Natural killer cell (primary cell): ENCODE measurements at places on chromosomes 6 and 20. TPM values are rescaled to one million over a fixed set of nuclear protein-coding genes. Genes with fewer than 3 reads are reported as not detected.

The SEL1L2 gene
- total RNA-seq, result not detected

- no peak for DNase-seq
Observed at GRCh38 chr20:29306390-29307072, 1950.9 kb upstream of the DEFB115 start.

DNA sequence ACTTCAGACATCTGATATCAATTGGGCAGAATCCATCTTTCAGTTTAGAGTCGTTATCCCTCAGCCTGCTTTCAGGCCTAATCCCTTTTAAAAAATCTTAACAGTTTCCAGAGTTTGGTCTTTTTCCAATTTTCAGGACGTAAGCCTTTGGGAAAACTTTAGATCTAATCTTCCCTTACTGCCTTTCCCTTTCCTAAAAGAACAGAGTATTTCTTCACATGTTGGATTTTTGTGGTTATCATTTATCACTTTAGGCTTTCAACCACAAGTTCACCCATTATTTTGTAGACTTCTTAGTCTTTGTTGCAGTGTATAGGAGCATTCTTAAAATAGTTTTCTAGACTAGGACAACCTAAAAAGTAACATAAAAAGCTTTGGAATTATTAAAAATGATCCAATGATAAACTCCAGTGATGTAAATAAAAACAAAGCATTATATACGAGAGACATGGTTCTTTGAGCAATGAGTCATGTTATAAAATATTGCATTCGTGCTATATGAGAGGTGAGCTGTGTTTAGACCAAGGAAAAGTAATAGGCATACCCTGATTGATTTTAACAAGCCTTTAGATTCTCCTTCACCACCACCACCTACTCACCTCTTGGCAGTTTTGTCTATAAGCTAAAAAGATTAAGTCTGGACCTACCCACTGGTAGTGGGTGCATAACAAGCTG lies 90.4 kb upstream of the MCHR2 start:
- no peak for DNase-seq

The HLA-DRA gene
- 160 TPM for total RNA-seq

The SOD2 gene
- total RNA-seq, result 81.3 TPM

The SNAP25 gene
- total RNA-seq, result not detected
